ENCODE measurements at places on chromosomes 7 and 10.

DNA sequence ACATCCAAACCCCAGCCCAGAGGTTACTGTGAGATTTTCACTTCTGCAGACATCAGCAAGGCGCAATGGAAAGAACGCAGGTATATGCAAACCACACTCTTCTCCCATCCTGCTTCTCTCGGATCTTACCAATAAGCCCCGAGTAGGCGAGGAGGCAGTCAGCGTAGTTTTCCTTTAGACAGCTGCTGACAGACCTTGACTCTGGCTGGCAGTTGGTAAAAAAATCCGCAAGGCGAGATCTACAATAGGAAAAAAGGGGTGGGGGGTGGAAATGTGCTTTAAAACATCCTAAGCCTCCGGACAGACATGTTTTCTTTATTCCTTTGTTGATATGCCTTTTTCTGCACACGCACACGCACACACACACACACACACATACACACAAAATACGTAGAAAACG is 176.5 kb downstream of the GFRA1 start:
- DNase-seq, result no peak

- no peak for DNase-seq
These were observed 17.0 kb upstream of the MMP21 start for GRCh38 chr10:125792342-125793300.

- no peak for DNase-seq
These were observed 303.1 kb downstream of the KCNMA1 start for GRCh38 chr10:77334501-77334900.

GRCh38 chr7:155380221-155380861 is 77.6 kb upstream of the EN2 start:
- peak; percentile 27 for DNase-seq

- no peak for DNase-seq
These were observed 67.0 kb downstream of the SYPL1 start for GRCh38 chr7:106045139-106045538.

DNA sequence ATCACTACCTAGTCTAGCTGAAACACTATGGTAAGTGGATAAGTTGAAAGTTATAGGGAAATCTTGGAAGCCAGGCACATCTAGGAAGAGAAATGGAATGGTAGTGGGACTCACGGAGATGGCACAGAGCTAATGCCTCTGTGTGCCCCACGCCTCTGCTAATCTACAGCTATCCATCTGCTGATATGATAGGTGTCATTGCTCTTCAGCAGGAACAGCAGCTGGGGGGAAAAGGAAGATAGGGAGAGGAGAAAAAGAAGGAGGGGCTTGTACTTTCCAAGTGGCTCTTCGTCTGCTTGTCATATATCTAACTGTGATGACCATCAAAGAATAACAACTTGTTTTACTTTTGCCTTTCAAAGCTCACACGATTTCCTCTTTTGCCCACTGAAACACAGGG is 1199.1 kb upstream of the SORCS1 start:
- DNase-seq, result no peak

DNA sequence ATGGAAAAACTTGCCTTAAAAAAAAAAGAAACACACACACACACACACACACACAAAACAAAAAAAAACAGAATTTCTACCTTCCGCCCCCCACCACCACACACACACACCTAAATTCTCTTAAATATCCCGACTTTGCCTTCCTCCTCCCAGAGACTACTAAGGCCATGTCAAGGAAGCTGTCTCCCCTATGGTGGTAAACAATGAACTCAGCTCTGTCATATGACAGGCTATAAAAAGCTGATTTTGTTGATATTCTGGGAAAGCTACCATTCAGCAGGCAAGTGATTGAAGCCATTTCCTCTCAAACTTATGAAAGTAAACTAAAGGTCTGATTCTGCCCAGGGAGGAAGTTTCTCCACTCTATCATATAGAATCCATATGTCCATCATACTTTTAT is 471.0 kb downstream of the GFRA1 start:
- no peak for DNase-seq

GRCh38 chr10:25531457-25532061 is 356.8 kb downstream of the GPR158 start:
- no peak for DNase-seq

- no peak for DNase-seq
These were observed 113.2 kb downstream of the SND1 start for GRCh38 chr7:127765150-127765549.

GRCh38 chr7:140003913-140004382 is 58.8 kb downstream of the PARP12 start:
- peak; percentile 2 for DNase-seq

- DNase-seq, result no peak
These were observed 29.9 kb downstream of the POLL start for GRCh38 chr10:101558204-101558603.

DNA sequence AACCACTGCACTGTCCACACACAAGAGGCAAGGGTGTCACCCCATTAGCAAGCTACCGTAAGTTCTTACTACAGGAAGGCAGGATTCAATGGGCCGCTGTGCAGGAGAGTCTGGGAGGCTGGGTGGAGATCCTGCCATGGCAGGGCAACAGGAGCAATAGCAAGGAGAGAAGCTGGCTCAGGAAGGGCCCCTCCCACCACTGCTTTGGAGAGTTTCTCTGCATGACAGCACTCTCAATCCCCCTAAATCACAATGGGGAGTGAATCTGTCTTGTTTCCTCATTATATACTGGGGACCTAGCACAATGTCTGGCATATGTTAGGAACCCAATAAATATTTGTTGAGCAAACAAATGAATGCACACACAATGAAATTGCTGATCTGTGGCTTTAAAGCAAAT is 83.2 kb upstream of the SFMBT2 start:
- no peak for DNase-seq

GRCh38 chr7:73549176-73549575 is 8.3 kb downstream of the BCL7B start:
- no peak for DNase-seq

DNA sequence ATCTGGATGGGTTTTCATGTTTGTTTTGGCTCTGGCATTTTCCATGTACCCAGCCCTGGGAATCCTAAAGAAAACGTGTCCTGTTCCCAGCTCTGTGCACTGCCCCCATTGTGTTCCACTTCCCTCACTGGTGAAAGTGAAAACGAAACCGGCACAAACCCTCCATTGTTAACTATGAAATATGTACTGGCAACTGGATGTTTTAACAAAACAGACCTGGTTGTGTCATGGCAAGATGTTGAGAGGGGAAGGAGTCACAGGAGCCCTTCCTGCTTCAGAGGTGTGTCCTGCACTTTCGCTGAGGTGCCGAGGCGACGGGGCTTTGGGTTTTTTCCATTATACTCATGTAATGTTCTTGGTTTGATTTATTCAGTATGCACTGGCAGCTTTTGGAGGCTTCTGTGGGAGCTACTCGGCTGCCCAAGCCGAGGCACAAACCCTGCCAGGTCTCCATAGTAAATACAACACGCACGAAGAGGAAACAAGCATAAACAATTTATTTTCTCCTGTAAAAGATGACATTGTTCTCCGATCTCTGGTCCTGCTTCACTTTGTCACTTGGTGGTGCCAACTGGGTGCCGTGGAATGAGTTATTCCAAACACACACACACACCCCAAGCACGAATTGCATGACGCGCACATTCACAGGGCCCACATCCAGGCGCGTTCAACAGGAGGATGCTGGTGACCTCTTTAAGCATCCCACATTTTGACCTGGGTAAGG is 118.2 kb downstream of the CDK6 start:
- peak; percentile 28 for DNase-seq

DNA sequence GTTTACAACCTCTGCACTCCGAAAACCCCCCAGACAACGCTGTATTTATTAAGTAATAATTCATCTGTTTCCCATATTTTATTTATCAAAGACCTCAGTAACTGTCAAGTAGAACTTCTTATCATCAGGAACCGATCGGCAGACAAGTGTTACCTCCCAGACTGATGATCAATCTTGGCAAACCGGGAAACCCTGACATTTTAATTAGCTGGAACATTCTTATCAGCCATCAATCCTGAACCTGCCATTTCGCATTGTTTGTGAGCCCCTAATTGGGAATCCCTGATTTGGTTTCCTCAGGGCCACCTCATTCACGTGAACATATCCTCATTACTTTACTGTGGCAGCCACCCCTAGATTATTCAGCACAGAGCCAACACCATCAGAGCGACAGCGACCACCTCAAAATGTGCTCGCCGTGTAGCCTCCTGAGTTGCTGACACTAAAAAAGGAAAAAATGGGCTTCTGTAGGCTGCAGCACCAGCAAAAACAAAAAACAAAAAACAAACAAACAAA is 93.6 kb upstream of the SDK1 start:
- no peak for DNase-seq

DNA sequence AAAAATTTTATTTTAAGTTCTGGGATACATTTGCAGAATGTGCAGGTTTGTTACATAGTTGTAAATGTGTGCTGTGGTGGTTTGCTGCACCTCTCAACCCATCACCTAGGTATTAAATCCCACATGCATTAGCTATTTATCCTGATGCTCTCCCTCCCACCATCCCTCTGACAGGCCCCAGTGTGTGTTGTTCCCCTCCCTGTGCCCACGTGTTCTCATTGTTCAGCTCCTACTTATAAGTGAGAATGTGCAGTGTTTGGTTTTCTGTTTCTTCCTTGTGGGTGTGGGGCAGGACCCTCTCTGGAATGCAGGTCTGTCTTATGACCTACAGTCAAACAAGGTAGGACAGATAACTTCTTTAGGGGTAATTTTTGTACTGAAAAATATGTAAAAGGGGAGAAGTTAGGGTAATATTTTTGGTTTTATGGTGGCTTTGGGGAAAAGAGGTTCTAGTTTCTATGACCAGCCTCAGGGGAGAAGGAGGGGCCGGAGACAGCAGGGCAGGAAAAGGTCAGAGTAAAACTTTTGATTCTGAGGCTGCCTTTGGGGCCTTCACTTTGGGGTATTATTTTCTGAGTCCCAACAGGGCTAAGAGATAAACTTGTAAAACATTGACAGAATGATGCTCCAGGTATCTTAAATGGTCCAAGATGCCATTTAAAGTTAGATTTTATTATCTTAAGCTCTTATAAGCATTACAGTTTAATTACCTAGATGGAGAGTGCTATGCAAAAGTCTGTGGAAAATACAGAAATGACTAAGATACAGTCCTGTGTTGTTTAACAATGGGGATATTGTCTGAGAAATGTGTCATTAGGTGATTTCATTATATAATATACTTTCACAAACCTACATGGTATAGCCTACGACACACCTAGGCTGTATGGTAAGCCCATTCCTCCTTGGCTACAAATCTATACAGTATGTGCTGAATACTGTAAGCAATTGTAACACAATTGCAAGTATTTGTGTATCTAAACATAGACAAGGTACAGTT is 354.8 kb downstream of the ABCA13 start:
- DNase-seq, result no peak

DNA sequence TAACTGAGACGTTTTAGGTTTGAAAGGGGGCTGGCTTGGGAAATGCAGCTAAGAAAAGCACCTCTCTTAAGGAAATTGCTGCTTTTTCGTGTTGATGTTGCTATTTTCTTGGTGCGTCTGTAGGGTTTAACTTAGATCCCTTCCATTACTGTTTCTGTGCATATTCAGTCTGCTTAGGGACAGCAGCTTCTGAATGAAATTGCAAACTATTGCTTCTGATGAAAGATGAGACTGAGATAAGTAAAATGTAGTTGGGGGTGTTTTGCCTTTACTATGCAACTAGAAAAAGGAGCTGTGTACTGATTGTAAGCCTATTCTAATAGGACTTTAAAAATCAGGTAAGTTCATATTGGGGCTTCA is 772 bp downstream of the HDAC9 start:
- no peak for DNase-seq

DNA sequence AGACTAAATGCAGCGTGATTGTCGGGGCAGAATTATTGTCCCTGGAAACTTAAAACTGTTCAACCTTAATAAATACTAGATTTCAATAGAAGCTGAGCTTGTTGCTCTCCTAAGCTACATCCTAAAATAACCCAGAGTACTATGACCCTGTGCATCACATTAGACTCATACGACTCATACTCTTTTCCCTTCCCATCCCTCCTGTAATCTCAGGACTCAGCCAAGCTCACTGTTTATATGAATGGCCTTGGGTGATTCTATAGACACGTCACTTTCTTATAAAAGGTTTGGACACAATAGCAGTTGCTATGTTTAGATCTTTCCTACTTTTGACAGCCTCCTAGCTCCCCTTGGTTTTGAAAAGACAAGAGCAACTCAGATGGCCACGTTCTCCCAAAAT is 17.2 kb downstream of the TCF7L2 start:
- no peak for DNase-seq

DNA sequence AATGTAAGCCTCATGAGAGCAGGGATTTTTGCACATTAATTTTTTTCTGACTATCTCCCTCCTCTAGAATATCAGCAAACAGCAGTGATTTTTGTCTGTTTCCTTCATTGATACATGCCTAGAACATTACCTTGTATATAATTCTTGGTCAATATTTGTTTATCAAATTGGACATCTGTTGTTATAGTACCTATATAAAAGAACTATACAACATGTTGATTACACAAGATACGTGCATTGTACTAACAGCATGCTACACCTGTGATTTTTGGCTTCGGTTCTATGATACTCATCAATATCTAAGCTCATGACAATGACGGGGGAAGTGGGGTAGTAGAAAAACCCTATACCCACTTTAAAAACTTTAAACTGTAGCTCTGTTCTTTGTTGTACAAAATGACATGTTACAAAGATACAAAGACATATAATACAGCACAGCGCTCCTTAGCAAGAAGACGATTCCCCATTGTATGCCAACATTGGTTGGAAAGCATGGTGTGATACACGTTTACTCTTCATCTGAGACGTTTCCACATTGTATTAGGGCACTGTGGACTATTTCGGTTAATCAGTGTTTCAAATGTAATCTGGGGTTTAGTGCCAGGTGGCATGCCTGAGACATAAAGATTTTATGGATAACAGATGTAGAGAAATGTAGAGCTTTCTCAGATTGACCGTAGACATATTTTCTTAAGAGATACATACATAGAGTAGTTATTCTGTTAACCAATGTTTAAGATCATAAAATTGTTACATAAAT is 70.5 kb upstream of the FOXP2 start:
- DNase-seq, result no peak

DNA sequence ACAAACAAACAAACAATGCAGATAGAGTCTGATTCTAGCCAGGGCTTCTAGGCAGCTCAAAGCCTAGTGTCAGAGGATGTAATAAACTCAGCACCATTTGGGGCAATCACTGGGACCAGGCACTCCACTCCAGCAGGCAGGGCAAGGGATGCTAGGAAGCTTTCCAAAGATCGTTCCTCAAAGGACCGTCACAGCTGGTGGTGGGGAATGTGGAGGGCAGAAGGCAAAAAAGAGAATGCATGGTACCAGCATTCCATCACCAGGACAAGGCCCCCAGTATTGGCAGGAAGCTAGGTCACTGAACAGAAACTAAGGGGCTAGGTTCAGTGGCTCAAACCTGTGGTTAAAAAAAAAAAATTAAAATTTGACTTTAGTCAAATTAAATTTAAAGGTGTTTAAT is 94.2 kb downstream of the CUL2 start:
- no peak for DNase-seq

- DNase-seq, result no peak
These were observed 101.9 kb upstream of the FAM204A start for GRCh38 chr10:118444069-118444468.

DNA sequence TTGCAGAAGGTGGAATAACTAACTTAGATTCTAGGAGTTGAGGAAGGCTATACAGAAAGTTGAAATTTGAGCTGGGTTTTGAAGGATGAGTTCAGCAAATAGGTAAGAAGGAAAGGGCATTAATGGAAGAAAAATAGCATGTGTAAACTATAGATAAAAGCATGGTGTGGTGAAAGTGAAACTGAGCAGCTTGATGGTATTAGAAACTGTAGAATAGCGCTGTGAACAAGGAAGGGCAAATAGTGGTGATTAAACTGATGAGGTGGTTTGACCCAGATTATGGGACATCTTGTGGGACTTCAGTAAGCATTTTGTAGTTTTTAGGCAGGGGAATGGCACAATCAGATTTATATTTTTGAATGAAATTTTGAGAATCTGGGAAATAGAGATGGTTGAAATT is 90.5 kb downstream of the EXOC6 start:
- no peak for DNase-seq

Measured in stimulated activated CD8-positive, alpha-beta memory T cell treated with anti-CD3 and anti-CD28 coated beads, Interleukin-4, amount 100 ng/mL, for 1 hour (primary cell).